ENCODE measurements at places on chromosomes 4 and X.

- DNase-seq, result no peak
Observed at GRCh38 chr4:75834095-75834771, 68.0 kb downstream of the PPEF2 start.

DNA sequence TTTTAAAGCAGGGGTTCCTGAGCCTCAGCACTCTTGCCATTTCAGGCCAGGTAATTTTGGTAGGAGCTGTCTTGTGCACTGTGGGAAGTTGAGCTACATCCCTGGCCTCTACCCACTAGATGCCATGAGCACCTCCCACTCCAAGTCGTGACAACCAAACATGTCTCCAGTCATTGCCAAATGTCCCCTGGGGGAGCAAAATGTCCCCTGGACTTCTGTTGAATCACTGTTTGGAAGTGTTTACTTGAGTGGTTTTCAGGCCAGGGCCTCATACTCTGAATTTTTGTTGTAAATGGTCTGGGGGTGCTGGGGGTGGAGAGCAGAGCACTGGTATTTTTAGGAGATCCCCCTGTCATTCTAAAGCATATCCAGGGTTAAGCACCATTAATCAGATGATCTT lies 3.2 kb downstream of the PDK3 start:
- no peak for DNase-seq

- DNase-seq, result no peak
Observed at GRCh38 chr4:75633846-75634245, 3.5 kb upstream of the CDKL2 start.

DNA sequence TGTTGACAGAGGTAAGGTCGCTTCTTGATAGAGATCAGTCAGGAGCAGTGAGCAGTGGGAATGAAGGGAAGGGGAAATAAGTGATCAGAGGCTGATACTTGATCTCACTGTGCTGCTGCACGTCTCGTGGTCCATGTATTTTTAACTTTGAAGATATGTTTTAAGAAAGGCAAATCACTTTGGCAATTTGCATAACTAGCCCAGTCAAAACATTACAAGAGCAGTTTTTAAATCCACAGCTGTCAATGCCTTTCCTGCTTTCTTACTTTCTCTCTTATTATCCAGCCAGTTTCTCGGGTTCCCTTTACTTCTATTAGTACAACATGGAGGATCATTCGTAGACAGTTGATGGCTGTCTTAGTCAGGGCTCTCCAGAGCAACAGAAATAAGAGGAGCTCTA lies 472.8 kb downstream of the TMA16 start:
- no peak for DNase-seq

GRCh38 chr4:98652996-98653395 lies 5.4 kb downstream of the TSPAN5 start:
- DNase-seq, result no peak
